ENCODE measurements at places on chromosomes 2 and 18.

DNA sequence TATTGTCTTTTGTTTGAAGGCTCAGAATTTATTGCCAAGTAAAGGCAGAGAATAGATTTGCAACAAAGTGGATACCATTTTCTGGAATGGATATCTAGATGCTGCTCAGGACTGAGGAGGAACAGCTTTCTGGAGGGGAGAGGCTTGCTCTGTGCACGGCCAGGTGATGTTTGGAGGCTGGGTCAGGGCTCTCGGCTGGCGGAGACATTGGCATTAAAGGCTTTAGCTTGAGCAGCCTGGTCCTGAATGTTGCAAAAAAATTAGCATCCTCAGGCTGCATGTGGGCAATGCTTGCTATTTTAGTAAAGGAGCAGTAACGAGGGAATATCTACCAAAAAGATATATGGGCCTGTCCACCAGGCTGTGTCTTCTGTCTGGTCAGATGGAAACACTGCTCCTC is 20.4 kb downstream of the RNF144A start:
- no peak for DNase-seq

DNA sequence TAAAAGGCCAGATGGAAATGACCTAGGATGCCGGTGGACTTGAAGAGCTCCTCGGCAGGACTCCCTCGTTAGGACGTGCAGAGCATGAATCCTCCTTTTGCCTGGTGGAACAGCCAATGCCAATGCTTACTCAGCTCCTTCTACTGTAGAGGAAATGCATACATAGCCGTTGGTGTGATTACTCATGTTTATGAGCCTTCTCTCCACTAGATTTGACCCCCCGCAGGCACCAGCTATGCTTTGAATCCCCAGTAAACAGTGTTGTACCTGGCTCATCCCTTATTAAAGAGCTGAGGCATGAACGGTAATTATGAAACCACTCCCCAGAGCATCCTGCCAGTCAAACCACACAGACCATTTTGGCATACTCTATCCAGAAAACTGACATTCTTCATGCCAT is 172.8 kb downstream of the ANTXR1 start:
- peak; percentile 30 for DNase-seq

DNA sequence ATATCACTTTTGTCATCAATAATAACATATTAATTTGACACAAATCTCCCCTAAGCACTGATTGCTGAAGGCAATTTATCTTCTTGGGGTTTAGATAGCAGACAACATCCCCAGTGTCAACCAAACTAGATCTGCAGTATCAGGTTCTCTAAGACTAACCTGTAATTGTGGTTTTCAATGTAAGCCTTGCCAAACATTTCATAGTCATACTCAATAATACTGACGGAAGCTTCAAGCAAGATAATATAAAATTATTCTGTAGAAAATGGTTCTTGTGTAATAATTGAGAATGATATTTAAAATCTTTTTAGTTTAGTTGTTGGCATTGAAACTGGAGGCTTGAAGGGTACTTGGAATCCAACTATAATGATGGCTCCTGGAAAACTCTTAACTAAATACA is 186.3 kb downstream of the RIT2 start:
- DNase-seq: no peak

- no peak for DNase-seq
Measured at GRCh38 chr2:62733546-62733945, 28.0 kb downstream of the EHBP1 start.

GRCh38 chr2:42867093-42868065 is 75.0 kb upstream of the HAAO start:
- no peak for DNase-seq

GRCh38 chr2:217367464-217367863 is 507.6 kb upstream of the TNP1 start:
- DNase-seq: no peak

GRCh38 chr2:10022445-10022844 is 20.9 kb upstream of the KLF11 start:
- DNase-seq: peak; percentile 50

DNA sequence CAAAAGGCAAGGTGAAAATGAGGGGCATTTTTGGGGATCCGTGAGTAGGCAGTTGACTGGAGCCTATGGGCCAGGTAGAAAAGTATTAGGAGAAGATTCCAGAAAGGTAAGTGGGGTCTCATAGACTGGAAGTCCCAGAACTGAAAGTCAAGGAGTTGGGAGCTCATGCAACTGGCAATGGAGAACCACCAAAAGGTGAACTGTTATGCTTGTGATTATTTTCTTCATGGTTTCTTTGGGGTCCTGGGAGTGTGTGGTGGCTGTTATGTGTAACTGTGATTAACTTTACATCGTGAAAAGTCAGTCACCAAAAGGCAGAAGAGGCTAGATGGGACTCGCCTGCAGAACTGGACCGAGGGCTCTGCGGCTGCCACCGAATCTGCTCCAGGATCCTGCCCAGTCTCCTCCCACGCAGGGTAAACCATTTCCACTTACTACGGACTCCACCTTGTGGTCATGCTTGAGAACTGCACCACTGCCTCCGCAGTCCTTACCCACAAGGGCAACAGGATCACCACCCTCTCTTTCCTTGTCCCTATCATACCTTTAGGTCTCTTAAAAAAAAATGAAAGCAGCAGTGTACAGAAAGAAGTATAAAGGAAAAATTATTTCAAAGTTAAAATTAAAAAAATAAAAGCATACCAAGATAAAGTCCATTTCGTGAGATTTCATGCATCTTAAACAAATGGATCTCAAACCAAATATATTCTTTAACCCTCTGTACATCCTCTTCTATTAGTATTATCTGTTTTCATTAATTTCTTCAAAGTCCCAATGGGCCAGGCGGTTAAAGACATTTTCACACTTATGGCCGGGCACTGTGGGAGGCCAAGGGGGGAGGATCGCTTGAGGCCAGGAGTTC is 15.6 kb upstream of the CEP68 start:
- peak; percentile 93 for DNase-seq

- no peak for DNase-seq
Measured at GRCh38 chr2:39705638-39706037, 39.9 kb downstream of the TMEM178A start.

DNA sequence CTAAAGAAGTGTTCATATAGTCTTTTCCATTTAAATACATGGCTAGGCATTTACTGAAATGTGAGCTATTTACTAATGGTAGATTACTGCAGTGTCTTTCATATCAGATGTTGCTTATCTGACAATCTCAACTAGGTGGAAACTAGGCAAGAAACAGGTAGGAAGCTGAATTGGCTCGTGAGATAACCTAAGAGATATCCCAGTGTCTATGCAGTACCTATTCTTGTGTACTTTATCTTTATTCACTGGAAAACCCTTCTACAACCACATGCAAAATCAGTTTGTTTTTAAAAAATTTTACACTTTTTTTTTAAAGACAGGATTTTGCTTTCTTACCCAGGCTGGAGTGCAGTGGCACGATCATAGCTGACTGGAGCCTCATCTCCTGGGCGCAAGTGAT is 63.8 kb downstream of the PLCL1 start:
- DNase-seq: no peak

Data from suppressor macrophage (primary cell).